Camera-type eye (tissue), 1 donor: ENCODE measurements at places on chromosomes 2 and 18. TPM values are rescaled to one million over a fixed set of nuclear protein-coding genes. Genes with fewer than 3 reads are reported as not detected.

Gene UGT1A8
- total RNA-seq: not detected

Gene TUBA3E
- total RNA-seq: not detected

Gene MDH1B
- 3.5 TPM for total RNA-seq

Gene KCNE4
- total RNA-seq: 17.8 TPM

Gene C2orf72
- 4.9 TPM for total RNA-seq

Gene NEU2
- not detected for total RNA-seq

Gene C18orf54
- 11.0 TPM for total RNA-seq

Gene SLC8A1
- total RNA-seq: 138 TPM

Gene SCN7A
- total RNA-seq: 19.0 TPM
